ENCODE measurements at places on chromosomes 2 and 18. TPM values are rescaled to one million over a fixed set of nuclear protein-coding genes. Genes with fewer than 3 reads are reported as not detected.

The NYAP2 gene
- total RNA-seq = 0.14 TPM

The COLEC12 gene
- total RNA-seq = not detected

The CNRIP1 gene
- 0.39 TPM for total RNA-seq

- no peaks in the 10 kb centered on the region for H3K4me1 ChIP-seq
- H3K27ac ChIP-seq = no peak overlapping the region
- no peaks in the 10 kb centered on the region for H3K36me3 ChIP-seq
- no peak overlapping the region for H3K4me3 ChIP-seq
- DNase-seq = no peak
These were observed 42.2 kb upstream of the ARHGAP15 start for GRCh38 chr2:143087033-143087432.

GRCh38 chr2:241157841-241158545 lies 7.7 kb downstream of the PPP1R7 start:
- H3K4me1 ChIP-seq = no peaks in the 10 kb centered on the region
- peaks cover 39% of the 10 kb centered on the region for H3K36me3 ChIP-seq
- H3K4me3 ChIP-seq = no peak overlapping the region

The PLGLB1 gene
- 1.2 TPM for total RNA-seq

- no peaks in the 10 kb centered on the region for H3K36me3 ChIP-seq
- H3K4me1 ChIP-seq = peaks cover 56% of the 10 kb centered on the region
- H3K4me3 ChIP-seq = no peak overlapping the region
- no peaks in the 10 kb centered on the region for H3K27me3 ChIP-seq
These were observed 82.8 kb downstream of the SMAD7 start for GRCh38 chr18:48867978-48868377.

DNA sequence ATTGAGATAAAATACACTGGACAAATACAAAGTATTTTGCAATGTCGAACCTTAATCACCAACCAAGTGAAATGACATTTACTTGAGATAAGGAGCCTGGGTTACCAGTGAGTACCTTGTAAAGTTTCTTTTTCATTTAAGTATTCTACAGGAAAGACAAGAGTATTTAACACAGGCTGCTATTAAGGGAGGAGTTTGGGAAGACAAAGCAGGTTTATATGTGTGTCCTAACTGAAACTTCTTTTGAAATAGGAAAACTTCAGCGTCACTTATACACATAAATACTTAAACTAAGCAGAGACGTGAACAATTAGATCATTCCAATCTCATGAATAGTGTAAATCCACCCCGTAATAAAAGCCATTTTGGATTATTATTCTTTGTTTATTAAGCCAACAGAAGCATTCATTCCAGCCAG lies 126.7 kb upstream of the CYP26B1 start:
- DNase-seq = no peak
- H3K27ac ChIP-seq = no peak overlapping the region
- H3K36me3 ChIP-seq = no peaks in the 10 kb centered on the region
- H3K4me3 ChIP-seq = no peak overlapping the region

The HNMT gene
- total RNA-seq = 1.1 TPM

The ITM2C gene
- 4.7 TPM for total RNA-seq

DNA sequence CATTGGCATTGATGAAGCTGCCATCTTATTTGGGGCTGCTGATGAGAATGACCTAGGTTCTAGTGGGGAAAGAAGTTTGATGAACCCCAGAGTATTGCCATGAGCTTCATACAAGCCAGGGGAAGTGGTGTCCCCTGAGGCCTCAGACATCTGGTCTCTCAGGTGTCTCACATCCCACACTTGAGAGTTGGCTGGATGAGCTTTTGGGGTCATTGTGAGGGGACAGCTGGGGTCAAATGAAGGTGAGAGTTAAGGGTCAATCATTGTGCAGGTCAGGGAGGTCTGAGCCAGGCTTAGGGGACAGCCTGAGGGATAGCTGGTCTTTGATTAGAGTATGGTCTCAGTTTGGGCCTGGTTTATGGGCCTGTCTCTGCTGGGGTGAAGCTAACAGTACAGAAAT lies 336.5 kb downstream of the CYP26B1 start:
- H3K36me3 ChIP-seq = no peaks in the 10 kb centered on the region
- no peaks in the 10 kb centered on the region for H3K4me1 ChIP-seq
- H3K27me3 ChIP-seq = no peaks in the 10 kb centered on the region
- H3K4me3 ChIP-seq = no peak overlapping the region
- no peak overlapping the region for H3K27ac ChIP-seq

GRCh38 chr18:51066273-51066672 lies 36.3 kb downstream of the SMAD4 start:
- H3K36me3 ChIP-seq = peaks cover 61% of the 10 kb centered on the region
- H3K4me1 ChIP-seq = no peaks in the 10 kb centered on the region
- H3K27me3 ChIP-seq = no peaks in the 10 kb centered on the region

DNA sequence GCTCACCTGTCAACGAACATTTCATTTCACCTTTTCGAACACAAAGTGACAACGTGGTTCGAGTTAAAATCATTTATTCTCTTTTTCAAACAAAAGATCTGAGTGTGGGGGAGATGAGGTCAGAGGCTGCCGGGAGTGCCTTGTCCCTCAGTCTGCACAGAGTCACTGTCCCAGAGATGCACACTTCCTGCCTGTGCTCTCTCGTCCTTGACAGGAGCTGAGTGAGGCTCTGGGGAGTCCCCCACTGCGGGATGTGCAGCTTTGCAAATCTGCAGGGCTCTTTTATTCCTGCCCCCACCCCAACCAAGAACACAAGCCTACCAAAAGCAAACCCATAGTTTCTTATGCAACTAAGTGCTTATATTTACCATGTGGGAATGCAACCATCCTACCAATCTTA lies 497.8 kb downstream of the EIPR1 start:
- no peaks in the 10 kb centered on the region for H3K4me1 ChIP-seq
- H3K4me3 ChIP-seq = no peak overlapping the region

- H3K27ac ChIP-seq = no peak overlapping the region
- H3K36me3 ChIP-seq = no peaks in the 10 kb centered on the region
- no peak overlapping the region for H3K4me3 ChIP-seq
These were observed 386.5 kb upstream of the DCC start for GRCh38 chr18:51953521-51953920.

- H3K4me1 ChIP-seq = no peaks in the 10 kb centered on the region
- no peak overlapping the region for H3K27ac ChIP-seq
- H3K27me3 ChIP-seq = no peaks in the 10 kb centered on the region
- H3K4me3 ChIP-seq = no peak overlapping the region
- no peak for DNase-seq
These were observed 77.9 kb upstream of the PHLPP1 start for GRCh38 chr18:62637403-62637802.

DNA sequence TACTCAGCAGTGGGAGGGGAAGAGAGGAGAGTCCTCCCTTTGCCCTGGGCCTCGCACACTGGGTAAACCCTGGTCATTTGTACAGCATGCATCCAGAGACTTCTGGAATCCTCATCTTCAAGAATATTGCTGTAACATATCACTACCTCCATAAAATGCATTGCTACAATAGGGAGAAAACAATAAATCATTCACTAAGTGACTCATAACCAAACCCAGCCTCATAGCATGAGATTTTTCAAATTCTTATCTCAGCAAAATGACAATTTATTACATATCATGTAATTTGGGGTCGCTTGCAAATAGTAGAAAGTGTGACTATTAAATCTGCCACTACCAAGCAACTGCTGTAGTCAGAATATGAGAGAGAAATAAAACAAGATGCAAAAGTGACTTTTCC lies 189.4 kb downstream of the ALK start:
- no peak for DNase-seq
- H3K27ac ChIP-seq = no peak overlapping the region

DNA sequence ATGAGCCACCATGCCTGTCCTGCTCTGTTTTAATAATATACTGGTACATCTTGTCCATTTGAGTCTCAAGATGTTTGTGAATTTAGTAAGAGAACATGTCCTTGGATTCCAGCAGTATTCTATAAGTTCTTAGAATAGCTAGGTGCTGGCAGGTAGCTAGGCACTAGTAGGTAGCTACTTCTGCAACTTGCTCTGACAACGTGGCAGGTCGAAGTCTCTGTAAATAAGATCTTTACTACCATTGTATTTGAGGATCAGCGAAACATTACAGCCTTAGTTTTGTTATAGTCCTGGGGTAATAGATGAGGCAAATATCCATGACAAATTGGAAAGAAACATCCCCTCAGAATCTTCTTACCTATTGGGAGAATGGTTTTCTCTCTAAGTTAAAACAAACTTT lies 14.2 kb upstream of the PRELID3A start:
- H3K4me1 ChIP-seq = no peaks in the 10 kb centered on the region
- DNase-seq = no peak
- peaks cover 2% of the 10 kb centered on the region for H3K27me3 ChIP-seq
- no peaks in the 10 kb centered on the region for H3K36me3 ChIP-seq
- no peak overlapping the region for H3K4me3 ChIP-seq
- no peak overlapping the region for H3K27ac ChIP-seq

GRCh38 chr18:24486684-24487083 lies 26.2 kb downstream of the HRH4 start:
- H3K27ac ChIP-seq = no peak overlapping the region
- no peak overlapping the region for H3K4me3 ChIP-seq
- no peaks in the 10 kb centered on the region for H3K36me3 ChIP-seq
- H3K27me3 ChIP-seq = no peaks in the 10 kb centered on the region
- H3K4me1 ChIP-seq = peaks cover 2% of the 10 kb centered on the region

DNA sequence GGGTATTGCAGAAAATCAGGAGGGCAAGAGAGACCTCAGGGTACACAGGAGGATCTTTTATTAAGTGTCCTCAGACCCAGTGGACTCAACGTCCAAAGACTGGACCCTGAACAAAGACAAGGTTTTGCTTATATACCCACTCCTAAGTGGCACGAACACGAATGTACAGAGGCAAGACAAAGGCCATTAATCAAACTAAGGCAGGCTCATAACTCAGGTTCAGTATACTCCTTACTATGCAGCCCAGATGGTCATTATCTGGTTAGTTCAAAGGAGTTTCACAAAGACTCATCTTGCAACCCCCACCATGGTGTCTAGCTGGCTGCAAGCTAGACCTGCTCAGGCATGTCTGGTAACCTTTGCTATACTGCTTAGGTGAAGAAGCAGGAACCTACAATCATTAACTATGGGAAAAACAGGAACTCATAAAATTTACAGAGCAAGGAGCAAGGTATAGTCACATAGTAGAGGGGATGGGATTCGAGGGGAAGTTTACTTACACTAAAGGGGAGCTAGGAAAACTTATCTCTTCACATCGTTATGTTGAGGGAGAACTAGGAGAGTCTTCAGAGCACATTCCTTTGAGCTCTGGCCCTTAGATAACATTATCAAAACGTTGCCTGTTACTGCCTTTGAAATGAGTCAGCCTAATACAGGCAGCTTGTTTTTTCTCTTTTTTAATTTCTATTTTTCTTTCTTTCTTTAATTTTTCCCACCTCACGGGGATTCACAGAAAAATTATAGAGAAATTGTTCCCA lies 33.9 kb downstream of the SLC4A3 start:
- no peak overlapping the region for H3K27ac ChIP-seq
- H3K4me3 ChIP-seq = no peak overlapping the region
- peaks cover 6% of the 10 kb centered on the region for H3K27me3 ChIP-seq
- H3K4me1 ChIP-seq = no peaks in the 10 kb centered on the region
- H3K36me3 ChIP-seq = no peaks in the 10 kb centered on the region

DNA sequence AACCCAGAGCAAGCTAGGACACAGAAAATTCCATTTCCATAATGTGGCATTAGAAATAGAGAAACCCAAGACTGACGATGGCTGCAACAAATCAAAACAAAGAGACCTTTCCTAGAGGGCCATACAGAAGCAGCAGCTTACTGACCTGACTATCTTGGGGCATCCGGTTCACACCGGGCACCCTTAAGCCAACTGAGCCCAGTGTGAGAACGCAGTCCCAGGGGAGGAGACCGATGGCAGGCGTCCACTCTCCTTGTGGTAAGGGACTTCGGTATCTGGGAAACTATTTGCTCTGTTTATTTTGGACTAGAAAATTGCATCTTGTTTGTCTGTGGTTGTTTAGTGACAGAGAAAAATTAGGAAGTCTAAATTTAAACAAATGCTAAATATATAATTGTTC lies 244.8 kb upstream of the COPS8 start:
- H3K36me3 ChIP-seq = no peaks in the 10 kb centered on the region
- H3K27me3 ChIP-seq = peaks cover 2% of the 10 kb centered on the region

The LYG2 gene
- total RNA-seq = not detected
